ENCODE measurements at places on chromosomes 5 and 9.

GRCh38 chr9:104915049-104915448 is 12.9 kb downstream of the ABCA1 start:
- no peak for DNase-seq

GRCh38 chr5:144549580-144549979 is 378.9 kb downstream of the KCTD16 start:
- no peak for DNase-seq

DNA sequence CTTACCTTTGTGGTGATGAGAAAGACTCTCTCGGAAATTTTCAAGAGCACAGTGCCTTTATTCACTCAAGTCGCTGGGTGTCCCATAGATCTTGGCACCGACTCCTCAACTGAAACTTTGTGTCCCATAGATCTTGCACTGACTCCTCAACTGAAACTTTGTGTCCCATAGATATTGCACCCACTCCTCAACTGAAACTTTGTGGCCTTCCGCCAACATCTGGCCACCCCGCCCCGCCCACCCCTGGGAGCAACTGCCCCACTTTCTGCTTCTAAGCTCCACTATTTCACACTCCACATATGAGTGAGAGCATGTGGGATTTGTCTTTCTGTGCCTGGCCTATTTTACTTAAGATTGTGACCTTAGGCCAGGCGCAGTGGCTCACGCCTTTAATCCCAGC is 12.7 kb upstream of the EGFL7 start:
- DNase-seq: no peak

DNA sequence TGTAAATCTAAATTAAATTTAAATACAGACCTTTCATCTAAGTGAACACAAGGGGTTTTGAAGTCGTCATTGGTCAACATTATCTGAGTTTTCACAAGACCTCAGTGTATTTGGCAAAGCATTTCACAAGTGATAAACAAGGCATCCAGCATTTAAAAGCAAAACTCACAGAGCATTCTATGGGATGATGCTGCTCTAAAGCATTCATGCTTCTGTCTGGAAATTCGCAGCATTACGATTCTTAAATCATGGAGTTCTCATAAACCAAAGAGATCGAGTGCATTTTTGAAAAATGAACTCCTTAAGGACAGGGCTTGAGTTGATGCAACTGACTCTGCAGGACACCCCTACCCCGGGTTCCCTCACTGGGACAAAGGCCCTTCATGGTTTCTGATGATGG is 46.1 kb upstream of the SPATA31E1 start:
- DNase-seq: no peak

DNA sequence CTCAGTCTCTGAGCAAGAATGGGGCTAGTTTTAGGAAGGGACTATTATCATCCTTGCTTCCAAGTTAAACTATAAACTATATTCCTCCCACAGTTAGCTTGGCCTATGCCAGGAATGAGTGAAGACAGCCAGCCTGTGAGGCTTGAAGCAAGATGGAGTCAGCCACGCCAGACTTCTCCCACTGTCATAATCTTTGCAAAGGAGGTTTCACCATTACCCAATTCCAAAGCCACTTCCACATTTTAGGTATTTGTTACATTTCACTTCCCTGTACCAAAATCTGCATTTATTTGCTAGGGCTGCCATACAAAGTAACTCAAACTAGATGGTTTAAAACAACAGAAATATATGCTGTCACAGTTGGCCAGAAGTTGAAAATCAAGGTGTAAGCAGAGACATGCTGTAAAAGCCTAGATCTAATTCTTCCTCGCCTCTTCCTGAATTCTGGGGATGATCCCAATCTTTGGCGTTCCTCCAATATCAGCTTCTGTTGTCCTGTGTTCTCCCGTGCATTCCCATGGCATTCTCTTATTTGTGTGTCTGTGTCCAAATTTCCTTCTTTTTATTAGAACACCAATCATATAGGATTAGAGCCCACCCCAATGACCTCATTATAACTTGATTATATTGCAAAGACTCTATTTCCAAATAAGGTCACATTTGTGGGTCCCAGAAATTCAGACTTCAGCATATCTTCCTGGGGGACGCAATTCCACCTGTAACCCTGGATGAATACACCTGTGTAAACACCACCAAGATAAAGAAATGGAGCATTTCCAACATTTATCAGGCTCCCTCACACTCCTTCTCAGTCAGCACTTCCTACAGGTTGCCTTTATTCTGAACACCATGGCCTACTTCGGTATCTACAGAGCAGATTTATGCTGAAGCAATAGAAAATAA is 126.8 kb downstream of the GCNT1 start:
- no peak for DNase-seq

DNA sequence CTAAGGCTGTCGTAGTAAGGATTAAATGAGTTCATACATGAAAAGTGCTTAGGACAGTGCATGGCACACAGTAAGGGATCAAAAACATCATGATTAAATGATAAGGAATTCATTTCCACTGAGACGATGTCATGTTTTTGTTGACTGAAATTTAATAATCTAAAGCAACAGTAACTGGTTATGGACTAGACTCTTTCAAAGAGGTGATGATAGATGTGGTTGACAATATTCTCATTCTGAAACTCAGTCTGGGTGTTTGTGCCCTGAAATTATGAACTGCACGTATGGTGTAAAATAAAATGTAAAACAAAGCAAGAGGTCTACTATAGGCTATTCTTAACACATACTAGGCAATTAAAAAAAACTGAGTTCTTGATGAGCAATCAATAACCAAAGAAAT is 280.0 kb downstream of the DENND1A start:
- DNase-seq: no peak

- DNase-seq: no peak
These were observed 184.0 kb upstream of the NR4A3 start for GRCh38 chr9:99637641-99638040.

- no peak for DNase-seq
These were observed 10.1 kb downstream of the CAMK2A start for GRCh38 chr5:150279330-150280020.

GRCh38 chr9:111728617-111729366 is 65.9 kb downstream of the SHOC1 start:
- DNase-seq: no peak

- no peak for DNase-seq
These were observed 77.3 kb downstream of the MAMDC2 start for GRCh38 chr9:70120834-70121510.

DNA sequence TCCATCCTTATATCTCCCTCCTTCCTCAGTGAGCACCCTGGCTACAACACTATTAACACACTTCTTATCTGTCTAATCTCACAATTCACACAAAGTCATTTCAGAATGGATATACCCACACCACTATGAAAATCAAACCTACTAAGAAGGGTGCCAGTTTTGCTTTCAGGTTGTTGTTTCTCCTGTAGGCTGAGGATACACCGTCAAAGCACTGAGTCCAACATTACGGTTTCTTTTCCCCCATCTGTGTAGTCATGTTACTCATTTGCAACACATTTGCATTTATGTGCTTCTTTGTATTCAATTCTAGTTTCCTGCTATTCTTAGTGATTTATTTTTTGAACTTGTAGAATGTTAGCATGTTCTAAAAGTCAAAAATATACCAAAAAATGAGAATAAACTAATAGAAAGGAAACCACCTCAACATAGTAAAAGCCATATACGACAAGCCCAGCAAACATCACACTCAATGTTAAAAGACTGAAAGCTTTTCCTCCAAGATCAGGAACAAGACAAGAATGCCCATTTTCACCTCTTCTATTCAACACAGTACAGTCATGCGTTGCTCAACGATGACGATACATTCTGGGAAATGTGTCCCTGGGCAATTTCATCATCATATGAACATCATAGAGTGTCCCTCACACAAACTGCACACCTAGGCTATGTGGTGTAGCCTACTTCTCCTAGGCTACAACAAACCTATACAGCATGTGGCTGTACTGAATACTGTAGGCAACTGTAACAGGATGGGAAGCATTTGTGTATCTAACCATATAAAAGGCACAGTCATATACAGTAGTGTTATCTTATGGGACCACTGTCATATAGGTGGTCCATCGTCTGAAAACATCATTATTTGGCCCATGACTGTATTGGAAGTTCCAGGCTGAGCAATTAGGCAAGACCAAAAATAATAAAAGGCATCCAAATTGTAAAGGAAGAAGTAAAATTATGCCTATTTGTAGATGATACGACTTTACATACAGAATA is 6.3 kb downstream of the ROR2 start:
- no peak for DNase-seq
